GM03348 (cell line): ENCODE measurements at places on chromosomes 6 and 20.

- DNase-seq = no peak
Measured at GRCh38 chr6:69894578-69895347, 28.4 kb downstream of the COL19A1 start.

GRCh38 chr20:20031790-20032189 is 14.6 kb downstream of the NAA20 start:
- no peak for DNase-seq

DNA sequence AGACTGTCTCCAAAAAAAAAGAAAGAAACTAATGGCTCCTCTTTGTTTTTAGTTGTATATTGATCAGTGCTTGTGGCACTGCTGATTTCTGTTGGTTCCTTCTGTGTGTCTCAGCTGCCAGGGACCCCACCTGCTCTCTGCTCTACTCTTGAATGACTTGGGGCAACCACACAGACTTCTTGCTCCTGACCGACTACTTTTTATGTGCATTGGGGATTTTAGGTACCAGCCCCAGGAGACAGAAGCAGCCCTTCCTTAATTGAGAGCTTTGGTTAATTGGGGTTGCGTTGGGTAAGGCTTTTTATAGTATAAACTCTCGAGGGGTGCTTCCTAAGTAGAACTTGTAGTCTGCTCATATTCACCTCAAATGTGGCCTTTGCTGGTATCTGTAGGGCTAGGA is 6.9 kb downstream of the STK35 start:
- no peak for DNase-seq

GRCh38 chr20:48571949-48572847 is 255.6 kb downstream of the PREX1 start:
- no peak for DNase-seq
